ENCODE measurements at places on chromosomes 12 and 14.
A peak's percentile ranks its signal among the peaks of the same experiment; 100 is the strongest.

DNA sequence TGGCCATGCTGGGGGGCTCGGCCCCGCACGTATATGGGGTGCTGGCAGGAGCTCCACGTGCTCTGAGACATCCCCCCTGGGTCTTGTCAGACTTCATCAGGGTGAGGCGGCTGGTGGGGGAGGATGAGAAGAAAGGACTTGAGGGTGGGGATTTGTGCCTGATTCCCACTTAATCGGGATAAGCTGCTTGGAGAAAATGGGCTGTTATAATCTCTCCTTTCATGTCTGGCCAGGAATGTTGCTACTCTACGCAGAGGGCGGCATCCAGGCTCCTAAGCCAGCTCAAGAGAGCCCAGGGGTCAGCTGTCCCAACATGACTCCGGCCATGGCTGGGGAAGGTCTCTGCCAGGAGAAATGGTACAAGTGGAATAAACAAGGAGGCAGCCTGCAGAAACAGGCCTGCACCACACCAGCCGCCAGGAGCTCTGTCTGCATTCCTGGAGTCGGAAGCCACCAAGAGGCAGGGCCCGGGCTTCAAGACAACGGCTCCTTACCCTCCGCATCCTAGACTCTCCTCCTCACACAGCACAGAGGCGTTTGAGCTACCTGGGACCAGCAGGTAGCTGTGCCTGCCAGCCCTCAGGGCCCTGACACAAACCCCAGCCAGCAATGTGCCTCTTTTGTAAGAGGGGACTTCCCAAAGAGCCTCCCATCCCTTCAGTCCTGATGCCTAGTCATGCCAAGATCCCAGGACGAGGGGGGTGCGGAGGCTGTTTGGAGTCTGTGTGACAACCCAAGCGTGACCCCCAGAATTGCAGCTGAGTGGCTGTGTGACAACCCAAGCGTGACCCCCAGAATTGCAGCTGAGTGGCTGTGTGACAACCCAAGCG is 195.8 kb upstream of the DIO3 start:
- peak; percentile 54 for DNase-seq

DNA sequence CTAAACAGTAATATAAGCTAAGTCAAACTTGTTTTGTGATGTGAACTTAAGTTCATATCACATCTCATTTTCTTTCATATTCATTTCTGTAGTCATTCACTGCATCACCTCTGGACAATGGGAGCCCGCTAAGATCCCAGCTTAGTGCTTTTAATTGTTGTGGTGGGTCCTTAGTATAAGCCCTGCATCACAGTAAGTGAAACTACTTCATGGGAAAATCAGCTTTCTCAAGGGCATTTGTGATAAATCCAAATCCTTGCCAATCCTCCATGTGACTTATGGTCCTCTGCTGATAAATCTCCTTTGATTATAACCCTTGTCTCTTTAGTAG is 98.3 kb downstream of the PLEKHA5 start:
- no peak for DNase-seq

- no peak for DNase-seq
Observed at GRCh38 chr14:68945585-68946488, 33.3 kb downstream of the ACTN1 start.

- no peak for DNase-seq
Observed at GRCh38 chr12:105322070-105322469, 8.4 kb upstream of the C12orf75 start.

DNA sequence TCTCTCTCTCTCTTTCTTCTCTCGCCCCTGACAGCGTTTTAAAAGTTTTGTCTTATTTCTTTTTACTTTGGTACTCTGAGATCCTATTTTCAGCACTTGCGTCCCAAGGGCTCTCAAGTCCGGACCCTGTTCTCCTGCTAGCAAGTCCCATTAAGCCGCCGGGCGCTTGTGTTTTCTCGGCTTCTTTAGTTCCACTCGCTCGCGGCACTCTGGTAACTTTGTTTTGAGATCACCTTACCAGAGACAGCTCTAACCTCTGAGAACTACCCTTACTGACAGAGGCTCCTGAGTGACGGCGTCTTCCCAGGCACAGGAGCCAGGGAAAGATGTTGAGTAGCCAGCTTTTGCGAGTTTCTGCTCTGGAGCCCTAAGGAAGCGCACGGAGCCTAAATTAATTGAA is 2.7 kb upstream of the MYF5 start:
- DNase-seq = peak; percentile 35

DNA sequence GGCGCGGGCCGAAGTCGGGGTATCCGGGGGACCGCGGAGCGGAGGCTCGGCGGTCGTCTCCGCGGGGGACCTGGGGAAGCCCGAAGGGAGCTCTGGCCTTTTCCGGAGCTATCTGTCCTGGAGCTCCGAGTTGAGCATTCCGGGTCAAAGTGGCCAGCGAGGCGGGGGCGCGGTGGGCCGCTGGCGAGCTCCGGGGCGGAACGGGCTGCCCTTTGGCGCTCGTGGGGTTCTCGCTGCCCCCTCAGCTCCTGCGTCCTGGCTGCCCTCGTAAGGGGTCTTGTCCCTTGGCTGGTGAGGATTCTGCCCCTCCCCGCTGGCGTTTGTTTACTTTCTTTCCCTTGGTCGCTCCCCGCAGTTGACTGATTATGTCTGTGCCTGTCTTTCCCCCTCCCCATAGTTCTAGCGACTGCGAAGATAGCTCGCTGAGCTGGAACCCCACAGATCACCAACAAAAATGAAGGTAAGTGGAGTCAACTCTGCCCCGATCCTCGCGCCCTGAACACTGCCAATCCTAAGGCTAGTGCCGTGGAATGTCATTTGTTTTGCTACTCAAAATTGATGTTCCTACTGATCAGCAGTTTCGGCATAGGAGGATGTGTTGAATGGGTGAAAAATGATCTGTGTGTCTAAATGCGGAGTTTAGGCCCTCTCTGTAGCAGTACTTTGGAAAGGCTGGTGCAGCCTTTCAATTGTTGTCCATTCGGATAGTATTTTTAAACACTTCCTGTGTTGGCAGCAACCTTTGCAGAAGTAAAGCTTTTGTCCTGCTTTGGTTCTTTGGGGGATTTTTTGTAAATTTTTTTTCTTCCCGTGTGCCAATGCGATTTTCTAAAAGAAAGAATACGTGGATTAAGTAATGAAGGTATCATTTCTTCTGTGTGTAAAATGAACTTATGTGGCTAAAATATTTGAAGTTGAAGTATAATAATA is 1.3 kb downstream of the ARID4A start:
- DNase-seq = peak; percentile 8

DNA sequence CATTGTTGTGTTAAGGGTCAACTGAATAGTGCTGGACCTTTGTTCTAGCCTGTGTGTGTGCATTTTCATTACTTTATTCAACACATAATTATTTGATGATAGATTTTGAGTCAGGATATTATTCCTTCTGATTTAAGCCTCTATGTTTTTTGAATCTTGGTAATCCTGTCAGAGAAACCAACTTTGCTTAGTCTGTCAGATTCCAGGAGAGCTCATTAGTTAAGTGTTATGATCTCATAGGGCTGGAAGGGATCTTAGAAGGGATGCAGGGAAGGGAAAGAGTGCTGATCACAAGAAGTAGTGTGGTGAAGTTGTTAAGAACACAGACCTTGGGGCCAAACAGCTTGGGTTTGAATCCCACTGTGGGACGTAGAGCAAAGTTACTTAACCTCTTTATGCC is 52.9 kb downstream of the SCN8A start:
- DNase-seq = no peak

- DNase-seq = no peak
Observed at GRCh38 chr14:28763751-28764256, 2.8 kb upstream of the FOXG1 start.

DNA sequence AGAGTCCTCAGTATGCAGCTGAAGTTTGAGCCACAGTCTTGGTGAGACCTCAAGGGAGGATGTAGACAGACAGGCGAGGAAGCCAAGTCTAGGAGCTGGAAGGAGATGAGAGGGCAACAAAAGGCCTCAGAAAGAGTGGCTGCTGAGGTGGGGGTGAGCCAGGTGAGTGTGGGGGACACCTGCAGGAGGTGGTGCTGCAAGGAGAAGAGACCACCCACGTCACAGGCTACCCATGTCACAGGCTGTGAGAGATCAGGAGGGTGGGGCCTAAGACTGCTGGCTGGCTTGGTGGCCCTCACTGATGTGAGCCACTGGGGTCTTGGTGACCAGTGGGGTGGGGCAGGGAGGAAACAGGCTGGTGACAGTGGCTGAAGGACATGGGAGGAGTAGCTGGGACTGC is 97.3 kb downstream of the KIF26A start:
- DNase-seq = no peak

- DNase-seq = no peak
Observed at GRCh38 chr12:54432815-54433164, 13.7 kb upstream of the ITGA5 start.

- no peak for DNase-seq
Observed at GRCh38 chr14:95097385-95097784, 59.9 kb downstream of the DICER1 start.

GRCh38 chr12:76708296-76708695 is 55.6 kb upstream of the ZDHHC17 start:
- no peak for DNase-seq

- no peak for DNase-seq
Observed at GRCh38 chr12:118964988-118965387, 16.4 kb upstream of the SRRM4 start.

DNA sequence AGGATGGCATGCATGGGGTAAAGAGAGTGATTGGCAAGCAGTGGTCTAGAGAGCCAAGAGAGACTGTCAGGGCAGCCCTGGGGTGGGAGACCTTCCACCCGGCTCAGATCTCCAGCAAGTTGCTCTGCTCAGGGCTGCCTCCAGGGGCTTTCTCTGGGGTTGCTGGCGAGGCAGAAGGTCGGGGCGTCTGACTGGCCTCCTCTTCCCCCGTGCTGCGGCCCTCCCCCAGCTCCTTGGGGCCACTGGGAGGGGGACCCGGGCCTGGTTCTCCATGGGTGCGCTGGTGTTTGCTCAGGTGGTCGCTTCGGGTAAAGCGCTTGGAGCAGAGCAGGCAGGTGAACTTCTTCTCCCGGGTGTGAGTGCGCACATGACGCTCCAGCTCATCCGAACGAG is 6.6 kb upstream of the AAAS start:
- DNase-seq = peak; percentile 90

- DNase-seq = no peak
Observed at GRCh38 chr14:59272633-59273032, 84.2 kb downstream of the DAAM1 start.

DNA sequence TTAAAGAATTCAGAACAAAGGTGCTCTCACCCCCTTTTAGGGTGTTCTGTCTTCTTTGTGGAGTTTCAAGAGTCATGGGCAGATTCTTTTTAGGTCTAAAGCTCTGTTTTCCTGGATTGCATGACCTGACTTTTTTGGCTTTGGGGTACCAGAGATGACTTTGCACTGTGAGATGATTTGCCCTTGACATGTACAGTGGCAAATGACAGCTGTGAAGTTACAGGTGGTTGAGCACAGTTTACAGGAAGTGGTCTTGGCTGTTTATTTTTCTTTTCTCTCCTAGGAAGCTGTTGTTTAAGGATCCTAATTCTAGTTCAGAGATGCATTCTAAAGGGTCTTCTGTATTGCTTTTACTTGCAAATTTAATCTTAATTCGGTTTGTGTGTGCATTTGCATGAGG is 83.8 kb upstream of the METAP2 start:
- no peak for DNase-seq

DNA sequence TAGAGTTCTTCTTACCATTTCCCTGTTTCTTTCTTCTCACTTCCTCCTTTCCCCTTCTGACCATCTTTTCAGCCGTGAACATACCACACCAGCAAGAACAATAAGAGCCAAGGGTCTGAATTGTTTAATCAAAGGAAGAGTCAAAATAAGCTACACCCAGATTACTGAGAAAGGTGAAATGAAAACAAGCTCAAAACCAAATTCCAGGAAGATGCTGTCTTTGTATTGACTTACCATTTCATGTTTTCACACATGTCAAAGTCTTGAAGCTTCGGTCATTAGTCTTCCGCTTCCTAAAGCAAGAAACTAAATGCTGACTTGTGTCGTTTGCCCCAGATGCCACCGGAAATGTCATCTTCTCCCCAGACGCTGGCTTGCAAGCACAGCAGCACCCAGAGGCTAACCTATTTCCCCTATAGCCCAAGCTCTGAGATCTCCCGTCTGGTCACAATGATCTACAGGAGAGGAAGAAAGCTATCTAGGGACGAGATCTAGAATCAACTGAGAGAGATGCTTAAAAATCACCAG is 136.5 kb upstream of the AMIGO2 start:
- DNase-seq = no peak

GRCh38 chr14:92263681-92264080 is 59.3 kb upstream of the SLC24A4 start:
- DNase-seq = no peak

DNA sequence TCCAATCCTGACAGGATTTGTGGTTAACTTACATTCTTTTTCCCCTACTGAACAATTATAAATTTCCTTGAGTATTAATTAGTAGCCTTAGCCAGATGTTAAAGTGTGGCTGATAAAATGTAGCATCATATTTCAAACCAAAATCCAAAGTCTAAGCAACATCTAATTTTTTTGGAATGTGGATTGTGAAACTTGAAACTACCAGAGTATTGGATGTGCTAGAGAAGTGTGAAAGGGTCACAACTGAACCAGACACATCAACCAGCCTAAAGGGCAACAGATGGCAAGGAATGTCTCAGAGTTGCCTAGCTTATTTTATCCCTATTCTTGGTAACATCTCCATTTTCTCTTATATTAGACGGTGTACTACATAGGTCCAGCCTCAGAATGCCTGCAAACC is 153.1 kb upstream of the DCN start:
- DNase-seq = no peak

- no peak for DNase-seq
Observed at GRCh38 chr14:97603201-97603600, 806.0 kb downstream of the VRK1 start.

GRCh38 chr14:67522270-67522669 is 10.8 kb upstream of the PLEKHH1 start:
- DNase-seq = no peak

- no peak for DNase-seq
Observed at GRCh38 chr12:116958402-116959197, 47.9 kb downstream of the FBXW8 start.

- DNase-seq = no peak
Observed at GRCh38 chr14:38047195-38047902, 160.4 kb upstream of the SSTR1 start.

- no peak for DNase-seq
Observed at GRCh38 chr14:87111741-87112140, 881.2 kb downstream of the GALC start.

DNA sequence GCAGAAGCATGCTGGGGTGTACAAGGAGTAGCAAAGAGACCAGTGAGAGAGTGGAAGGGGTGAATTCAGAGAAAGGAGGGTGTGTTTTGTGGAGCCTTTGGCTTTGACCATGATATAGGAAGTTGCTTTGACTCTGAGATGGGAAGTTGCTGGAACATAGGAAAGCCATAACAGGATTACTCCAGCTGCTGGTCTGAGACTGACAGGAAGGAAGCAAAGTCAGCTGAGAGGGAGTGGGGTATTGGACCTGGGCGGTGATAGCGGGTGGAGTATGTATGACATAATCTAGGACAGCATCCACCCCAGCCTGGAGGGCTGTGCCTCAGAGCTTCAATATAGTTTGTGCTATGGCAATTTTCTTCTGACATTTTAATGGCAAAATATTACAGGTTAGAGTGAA is 324.4 kb downstream of the PDZRN4 start:
- DNase-seq = no peak

DNA sequence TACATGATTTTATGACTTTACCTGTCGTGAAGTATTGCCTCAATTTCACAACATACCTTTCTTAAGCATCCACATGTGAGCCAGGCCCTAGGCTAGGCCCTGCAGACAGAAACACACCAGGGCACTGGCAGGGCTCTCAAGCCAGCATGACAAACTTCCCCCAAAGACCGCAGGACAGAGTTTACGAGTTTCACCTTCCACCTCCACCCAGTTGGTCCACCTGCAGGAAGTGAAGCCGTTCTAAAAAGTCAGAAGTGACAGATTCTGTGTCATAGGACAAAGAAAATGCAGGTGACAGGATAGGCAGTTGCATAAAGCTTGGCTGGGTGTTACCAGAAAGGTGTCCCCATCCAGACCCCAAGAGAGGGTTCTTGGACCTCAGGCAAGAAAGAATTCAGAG is 382.3 kb downstream of the PCNX1 start:
- no peak for DNase-seq

All from H7 (cell line).